ENCODE measurements at places on chromosomes 12 and 14.

DNA sequence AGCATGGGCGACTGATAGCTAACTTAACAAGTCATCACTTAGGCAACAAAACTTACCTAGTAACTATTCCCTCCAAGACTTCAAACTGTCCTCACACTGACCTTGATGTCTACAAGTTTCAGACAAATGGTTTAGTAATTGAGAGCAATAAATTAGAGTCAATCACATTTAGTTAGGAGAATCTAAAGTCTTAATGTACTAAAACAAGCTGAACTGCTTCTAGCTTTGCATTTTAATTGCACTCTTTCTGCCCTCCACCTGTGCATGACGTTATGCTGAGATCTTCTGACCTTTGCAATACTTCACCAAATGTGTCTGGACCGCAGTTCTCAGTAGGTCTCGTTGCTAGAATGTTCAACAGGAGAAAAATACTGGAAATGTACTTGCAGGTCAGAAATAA lies 158.0 kb downstream of the PIK3C2G start:
- DNase-seq, result no peak

DNA sequence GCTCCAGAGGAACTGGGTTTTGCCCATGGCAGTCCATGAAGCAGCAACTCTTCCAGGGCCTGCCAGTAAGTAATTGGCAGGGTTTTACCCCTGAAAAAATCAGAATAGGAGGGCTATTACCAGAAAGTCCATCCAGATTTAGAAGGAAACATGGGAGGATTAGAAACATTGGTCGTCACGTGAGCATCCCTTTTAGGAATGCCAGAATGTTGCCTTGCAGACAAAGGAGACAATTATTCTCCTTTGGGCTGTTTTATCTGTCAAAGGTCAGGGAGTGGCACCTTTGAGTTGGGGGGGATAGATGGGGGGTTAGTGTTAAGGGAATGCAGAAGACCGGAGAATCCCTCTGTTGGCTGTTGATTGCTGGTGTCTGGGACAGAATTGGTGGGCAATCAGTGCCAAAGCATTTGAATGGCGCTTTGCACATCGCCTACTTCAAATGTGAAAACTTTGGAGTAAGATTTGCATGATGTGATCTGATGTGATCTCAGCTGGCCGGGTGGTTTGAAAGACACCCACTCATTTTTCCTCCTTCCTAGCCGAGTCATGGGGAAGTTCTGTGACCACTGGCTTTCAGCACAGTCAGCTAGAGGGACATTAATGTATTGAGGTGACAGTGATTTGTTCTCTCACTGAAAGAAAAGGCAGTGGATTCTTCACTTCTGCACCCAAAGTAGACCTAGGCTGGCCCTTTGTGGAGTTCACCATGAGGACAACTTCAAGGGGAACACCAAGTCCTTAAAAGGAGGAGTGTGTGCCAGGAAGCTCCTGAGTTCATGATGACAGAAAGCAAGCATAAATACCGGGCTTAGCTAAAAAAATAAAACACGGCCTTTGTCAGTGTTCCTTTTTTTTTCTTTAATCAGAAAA lies 31.4 kb downstream of the FLVCR2 start:
- no peak for DNase-seq

GRCh38 chr12:51011955-51012354 lies 14.2 kb downstream of the SLC11A2 start:
- DNase-seq, result no peak

DNA sequence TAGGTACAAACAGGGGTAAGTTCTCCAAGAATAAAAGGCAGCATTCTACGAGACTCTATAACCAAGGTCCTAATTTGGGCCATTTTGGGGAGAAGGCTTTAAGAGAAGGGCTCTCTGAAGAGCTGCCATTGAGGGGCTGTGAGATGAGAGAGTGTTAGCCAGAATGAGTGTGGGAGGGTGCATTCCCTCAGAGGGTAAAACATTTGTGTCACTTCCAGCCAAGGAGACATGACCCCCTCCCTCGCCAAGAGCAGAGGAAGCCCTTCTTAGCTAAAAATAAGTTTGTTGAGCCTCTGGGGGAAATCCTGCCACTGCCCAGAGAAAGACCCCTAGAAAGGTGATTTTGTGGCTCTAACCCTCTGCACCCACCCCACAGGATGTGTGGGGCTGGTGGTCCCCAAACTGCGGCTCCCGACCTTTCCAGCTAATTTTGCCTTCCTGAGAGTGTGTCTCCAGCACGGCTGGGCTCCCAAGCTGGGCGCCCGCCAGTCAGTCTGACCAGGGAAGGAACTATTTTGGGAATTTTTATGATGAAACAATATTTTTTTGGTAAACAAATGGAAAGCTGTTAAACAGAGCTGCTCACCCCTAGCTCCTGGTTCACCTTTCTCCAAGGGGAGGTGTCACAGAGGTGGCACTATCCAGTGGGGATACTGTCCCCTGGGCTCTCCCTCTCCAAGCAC lies 65.9 kb upstream of the JDP2 start:
- no peak for DNase-seq

- DNase-seq, result no peak
These were observed 320.6 kb upstream of the TBX3 start for GRCh38 chr12:115004470-115005146.

- no peak for DNase-seq
These were observed 157.5 kb downstream of the TMTC3 start for GRCh38 chr12:88299567-88300101.

- no peak for DNase-seq
These were observed 9.8 kb upstream of the SERPINA5 start for GRCh38 chr14:94571395-94571794.

DNA sequence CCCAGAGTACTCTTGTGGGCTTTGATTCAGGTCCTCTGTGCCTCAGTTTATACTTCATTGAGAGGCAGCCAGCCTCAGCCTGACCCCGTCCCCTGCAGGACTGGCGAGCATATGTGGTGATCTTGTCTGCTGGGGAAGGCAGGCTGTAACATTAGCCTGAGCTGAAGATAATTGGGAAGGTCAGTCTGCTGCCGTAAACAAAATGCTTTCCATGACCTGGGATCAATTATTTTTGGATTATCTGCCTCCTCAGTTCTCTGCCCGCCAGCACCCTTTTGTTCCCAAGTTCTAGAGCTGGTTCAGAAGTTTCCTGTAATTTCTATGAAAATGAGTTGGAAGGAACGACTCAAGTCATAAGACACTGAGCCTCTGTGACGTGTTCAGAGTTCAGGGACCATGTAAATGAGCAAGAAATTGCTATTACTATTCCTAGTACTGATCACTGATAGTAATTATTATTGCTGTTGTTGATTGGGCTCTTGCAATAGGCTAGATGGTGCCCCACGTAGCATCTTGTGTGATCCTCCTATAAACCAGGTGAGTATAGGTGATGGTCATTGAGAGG lies 4.5 kb downstream of the ORAI1 start:
- DNase-seq, result no peak

DNA sequence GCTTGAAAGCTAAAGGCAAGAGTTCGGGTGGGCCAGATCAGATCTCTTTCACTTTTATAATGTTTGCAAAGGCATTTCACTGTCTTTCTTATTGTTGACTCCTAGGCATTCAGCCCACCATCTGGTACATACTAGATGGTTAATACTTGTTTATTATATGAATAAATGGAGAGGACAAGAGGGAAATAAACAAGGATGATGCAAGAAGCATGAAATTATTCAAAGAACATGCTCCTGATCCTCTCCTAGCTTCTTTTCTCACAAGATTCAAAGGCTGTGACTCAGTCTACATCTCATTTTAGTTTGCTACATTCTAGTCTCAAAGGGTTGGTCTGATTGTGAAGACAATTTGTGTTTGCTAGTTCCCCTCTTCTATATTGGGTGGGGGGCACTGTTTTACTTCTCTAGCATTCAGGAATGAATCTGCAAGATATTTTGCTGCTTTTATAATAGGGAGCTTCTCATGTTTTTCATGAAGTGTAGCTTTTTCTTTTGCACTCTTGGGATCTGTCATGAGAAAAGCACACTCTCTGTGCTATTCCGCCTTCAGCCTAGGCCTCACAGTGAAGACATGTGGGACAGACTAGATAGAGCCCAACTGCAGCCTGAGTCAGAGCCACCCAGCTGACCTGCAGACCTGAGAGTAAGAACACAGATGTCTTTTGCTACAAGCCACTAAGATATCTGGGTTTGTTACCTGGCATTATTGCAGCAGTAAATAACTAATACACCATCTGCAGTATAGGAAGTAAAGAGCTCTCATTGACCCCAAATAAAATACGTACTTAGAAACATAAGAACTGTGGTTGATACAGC lies 65.7 kb downstream of the PTHLH start:
- DNase-seq, result no peak

GRCh38 chr12:105212438-105212837 lies 23.5 kb downstream of the APPL2 start:
- DNase-seq, result no peak
